ENCODE measurements at places on chromosomes 11 and 22. TPM values are rescaled to one million over a fixed set of nuclear protein-coding genes. Genes with fewer than 3 reads are reported as not detected.

The DEUP1 gene
- total RNA-seq: not detected

The DNAJC4 gene
- 10.4 TPM for total RNA-seq

The PKP3 gene
- total RNA-seq: 1.3 TPM

The KRTAP5-10 gene
- total RNA-seq: not detected

The CELSR1 gene
- total RNA-seq: 1.6 TPM

The HSPB2 gene
- total RNA-seq: 1.2 TPM

The APOL5 gene
- total RNA-seq: not detected

The LGR4 gene
- 26.3 TPM for total RNA-seq

The OR5AK2 gene
- total RNA-seq: not detected

The P2RY6 gene
- total RNA-seq: 2.6 TPM

The C11orf97 gene
- not detected for total RNA-seq

The GLYAT gene
- total RNA-seq: not detected

The HARBI1 gene
- total RNA-seq: 5.3 TPM

The APOL2 gene
- total RNA-seq: 57.8 TPM

The LIN7C gene
- 69.4 TPM for total RNA-seq

The OR6M1 gene
- not detected for total RNA-seq
